ENCODE measurements at places on chromosomes 11 and 22. TPM values are rescaled to one million over a fixed set of nuclear protein-coding genes. Genes with fewer than 3 reads are reported as not detected.

DNA sequence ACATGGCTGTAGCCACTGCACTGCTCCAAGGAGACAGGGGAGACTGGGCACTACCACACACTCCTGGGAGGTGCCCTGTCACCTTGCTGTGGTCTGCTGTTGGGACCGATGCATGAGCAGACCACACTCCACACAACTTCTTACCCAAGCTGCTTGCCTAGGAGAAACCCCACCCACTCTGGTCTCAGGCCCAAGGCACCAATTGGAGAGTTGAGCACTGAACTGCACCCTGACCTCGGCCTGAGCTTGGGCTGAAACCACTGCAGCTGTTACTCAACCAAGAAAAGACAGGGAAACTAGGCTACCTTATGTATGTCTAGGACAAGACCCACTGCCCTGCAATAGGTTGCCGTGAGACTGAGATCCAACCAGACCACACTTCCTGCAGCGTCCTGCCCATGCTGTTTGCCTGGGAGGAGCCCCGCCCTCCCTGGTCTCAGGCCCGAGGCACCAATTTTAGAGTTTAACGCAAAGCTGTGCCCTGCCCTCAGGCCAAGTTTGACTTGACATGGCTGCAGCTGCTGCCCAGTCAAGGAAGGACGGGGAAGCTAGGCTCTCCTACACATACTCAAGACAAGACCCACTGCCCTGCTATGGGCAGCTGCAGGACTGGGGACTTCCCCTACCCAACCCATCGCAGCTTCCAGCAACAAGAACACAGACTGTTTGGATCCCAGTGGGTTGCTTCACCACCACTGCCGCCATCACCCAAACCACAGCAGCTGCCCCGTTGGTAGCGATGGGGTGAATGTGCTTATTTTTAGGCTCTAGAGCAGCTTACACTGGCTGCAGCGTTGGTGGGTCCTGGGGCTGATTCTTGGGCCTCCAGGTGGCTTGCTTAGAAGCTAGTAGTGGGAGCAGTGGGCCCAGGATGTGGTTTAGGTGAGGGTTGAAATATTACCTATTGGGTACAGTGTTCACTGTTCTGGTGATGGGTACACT is 66.8 kb downstream of the BRD1 start:
- no peak for DNase-seq

Gene SLC15A3
- 14.7 TPM for polyA plus RNA-seq

Gene TTC38
- 32.8 TPM for polyA plus RNA-seq

Gene ADORA2A
- polyA plus RNA-seq: 31.5 TPM

Gene OR10A2
- polyA plus RNA-seq: not detected

- no peak for DNase-seq
Observed at GRCh38 chr11:44120169-44120568, 24.7 kb downstream of the EXT2 start.
